GM04504 (cell line): ENCODE measurements at places on chromosomes 4 and X.

DNA sequence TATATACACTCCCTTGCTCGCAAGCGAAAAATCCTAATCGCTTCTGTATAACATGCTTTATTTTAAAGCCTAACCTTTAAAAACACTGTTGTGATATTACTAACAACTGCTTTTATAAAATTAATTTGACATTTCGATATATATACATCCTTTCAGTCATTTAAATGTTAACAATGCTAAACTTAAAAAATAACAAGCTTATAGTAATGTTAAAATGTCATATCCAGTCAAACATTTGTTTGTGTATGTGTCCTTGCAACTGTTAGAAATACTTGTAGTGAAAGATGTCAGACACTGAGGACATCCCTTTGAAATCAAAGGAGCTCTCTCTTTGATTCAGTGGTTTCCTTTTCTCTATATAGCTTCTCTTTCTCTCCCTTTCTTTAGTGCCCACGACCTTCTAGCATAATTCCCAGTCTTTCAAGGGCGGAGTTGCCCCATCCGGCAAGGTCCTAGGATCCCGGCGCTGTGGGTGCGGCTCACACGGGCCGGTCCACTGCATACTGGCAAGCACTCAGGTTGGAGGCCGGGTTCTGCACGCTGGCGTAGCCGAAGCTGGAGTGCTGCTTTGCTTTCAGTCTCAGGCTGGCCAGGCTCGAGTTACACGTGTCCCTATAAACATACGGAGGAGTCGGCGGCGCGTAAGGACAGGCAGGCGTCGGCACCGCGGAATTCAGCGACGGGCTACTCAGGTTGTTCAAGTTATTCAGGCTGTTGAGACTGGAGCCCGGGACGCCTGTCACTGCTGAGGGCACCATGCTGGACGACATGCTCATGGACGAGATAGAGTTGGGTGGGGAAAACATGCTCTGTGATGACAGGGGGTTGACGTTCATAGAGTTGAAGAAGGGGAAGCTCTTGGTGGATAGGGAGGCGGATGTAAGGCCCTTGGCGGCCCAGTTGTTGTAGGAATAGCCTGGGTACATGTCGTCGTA lies 5.0 kb downstream of the PITX2 start:
- no peak for DNase-seq

DNA sequence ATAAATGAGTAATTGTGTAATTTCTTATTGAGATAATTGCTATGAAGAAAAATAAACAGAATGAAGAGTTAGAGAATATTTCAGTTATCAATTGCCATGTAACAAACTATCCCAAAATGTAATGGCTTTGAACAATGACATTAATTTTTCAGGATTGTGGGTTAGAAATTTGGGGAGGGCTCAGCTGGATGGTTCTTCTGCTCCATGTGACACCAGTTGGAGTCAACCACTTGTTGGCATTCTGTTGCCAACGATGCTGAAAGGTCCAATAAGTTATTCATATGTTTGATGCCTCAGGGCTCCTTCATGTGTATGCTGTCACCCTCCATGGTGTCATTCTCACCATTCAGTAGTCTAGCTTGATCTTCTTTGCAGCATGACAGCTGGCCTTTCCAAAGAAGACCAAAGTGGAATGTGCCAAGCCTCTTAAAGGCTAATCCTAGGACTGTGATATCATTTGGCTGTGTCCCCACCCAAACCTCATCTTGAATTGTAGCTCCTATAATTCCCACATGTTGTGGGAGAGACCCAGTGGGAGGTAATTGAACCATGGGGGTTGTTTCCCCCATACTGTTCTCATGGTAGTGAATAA lies 20.9 kb upstream of the CCDC149 start:
- DNase-seq = no peak

DNA sequence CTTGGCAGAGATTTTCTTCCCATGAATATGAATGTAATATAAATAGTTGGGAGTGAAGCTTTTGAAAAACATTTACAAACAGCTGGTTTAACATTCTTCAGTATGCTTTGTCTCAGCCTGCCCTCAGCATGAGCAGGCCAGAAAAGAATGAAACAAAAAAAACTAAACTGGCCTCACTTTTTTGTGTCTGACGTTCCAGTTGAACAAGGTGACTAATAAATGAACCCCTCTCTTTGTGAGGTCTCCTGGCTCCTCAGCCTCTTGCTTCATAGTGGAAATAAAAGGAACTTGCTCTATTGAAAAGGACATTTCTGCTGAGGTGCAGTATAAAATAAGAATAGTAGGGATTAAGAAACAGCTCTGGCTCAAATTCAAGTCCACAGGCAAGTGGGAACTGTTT lies 9.4 kb downstream of the CHST7 start:
- peak; percentile 68 for DNase-seq

DNA sequence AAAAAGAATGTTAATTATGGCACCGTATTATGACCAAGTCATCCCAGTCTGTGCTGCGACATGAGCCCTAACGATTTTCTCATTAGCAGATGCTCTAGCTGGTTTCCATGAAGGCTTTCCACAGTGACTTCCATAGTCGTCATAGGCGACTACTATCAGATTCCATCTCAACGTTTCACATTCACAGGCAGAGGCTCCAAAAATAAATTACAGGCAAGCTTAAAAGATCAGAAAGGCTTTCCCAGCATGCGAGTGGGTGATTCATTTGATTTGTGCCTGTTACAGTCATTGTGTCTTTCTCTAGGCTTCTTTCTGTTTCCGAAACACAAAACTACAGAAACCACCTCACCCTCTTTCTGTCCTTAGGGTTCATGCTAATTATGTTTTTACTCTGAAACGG lies 43.2 kb downstream of the PALLD start:
- peak; percentile 51 for DNase-seq

DNA sequence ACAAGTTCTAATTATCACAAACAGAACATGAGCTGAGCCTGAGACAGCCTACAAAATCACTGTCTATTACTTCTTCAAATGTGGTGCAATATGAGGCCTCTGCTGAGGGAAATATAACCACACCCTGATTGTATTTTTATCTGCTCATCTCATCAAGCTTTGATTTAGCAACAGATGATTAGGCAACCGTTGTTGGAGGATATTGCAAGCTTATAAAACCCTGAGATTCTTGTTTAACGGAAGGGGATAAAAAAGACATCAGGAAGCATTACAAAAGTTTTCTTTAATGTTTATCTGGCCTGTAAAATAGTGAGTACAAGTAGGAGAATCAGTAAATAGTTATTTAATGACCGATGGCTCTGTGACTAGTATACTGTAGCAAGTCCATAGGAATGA lies 108.5 kb downstream of the ZNF330 start:
- DNase-seq = peak; percentile 91

GRCh38 chr4:24876431-24876830 lies 36.4 kb downstream of the CCDC149 start:
- DNase-seq = no peak

DNA sequence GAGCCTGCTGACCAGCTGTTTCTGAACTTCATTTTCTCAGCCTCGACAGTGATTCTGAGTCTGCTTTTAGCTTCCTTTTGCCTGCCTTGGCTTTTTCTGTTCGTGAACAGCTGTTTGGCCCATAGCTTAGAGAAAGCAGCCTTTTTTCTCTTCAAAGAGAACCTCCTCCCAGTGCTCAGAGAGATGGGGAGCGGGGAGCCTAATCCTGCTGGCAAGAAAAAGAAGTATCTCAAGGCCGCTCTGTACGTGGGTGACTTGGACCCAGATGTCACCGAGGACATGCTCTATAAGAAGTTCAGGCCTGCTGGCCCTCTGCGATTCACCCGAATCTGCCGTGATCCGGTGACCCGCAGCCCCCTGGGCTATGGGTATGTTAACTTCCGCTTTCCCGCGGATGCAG lies 756 bp downstream of the PABPC5 start:
- DNase-seq = no peak

- peak; percentile 76 for DNase-seq
Observed at GRCh38 chr4:101191302-101192098, 155.8 kb downstream of the PPP3CA start.
